ENCODE measurements at places on chromosomes 7 and 10. TPM values are rescaled to one million over a fixed set of nuclear protein-coding genes. Genes with fewer than 3 reads are reported as not detected.

- no peak for DNase-seq
Observed at GRCh38 chr10:101601541-101601940, 13.4 kb downstream of the DPCD start.

DNA sequence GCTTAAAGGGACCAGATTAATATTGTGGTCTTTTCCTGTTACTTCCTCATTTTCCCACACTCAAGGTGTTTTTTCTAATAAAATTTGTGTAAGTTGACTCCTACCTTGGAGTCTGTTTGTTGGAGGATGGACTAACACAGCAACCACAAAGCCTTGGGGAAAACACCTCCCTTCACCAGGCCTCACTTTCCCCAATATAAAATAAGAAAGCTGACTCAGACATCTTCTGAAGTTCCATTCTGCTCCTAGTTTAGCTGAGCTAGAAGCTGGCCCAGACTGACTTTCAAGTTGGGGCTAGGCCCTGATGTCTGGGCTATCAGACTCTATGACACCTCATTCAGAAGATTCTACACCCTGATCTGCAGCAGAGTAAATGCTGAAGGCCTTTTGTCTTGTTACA lies 73.0 kb upstream of the ADRB1 start:
- no peak for DNase-seq

DNA sequence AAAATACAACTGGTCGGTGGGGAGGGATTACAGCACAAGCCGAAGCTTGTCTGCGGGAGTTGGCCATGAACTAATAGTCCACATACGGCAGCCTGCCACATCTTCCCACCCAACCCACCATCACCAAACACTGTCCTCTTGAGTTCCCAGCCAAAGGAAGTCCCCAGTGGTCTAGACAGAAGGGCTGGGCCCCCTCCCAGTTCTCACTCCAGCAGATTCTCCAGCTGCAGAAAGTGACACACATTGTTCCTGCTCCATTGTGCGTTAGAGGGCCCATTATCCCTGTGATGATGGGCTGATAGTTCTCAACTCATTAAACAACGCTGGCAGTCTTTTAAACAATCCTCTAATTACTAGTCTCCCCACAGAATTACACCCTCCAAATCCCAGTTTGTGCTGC lies 148.0 kb downstream of the FGFR2 start:
- no peak for DNase-seq

GRCh38 chr10:63965846-63966245 lies 444.6 kb downstream of the REEP3 start:
- DNase-seq: no peak

- DNase-seq: no peak
Observed at GRCh38 chr10:78475437-78475836, 441.8 kb downstream of the RPS24 start.

DNA sequence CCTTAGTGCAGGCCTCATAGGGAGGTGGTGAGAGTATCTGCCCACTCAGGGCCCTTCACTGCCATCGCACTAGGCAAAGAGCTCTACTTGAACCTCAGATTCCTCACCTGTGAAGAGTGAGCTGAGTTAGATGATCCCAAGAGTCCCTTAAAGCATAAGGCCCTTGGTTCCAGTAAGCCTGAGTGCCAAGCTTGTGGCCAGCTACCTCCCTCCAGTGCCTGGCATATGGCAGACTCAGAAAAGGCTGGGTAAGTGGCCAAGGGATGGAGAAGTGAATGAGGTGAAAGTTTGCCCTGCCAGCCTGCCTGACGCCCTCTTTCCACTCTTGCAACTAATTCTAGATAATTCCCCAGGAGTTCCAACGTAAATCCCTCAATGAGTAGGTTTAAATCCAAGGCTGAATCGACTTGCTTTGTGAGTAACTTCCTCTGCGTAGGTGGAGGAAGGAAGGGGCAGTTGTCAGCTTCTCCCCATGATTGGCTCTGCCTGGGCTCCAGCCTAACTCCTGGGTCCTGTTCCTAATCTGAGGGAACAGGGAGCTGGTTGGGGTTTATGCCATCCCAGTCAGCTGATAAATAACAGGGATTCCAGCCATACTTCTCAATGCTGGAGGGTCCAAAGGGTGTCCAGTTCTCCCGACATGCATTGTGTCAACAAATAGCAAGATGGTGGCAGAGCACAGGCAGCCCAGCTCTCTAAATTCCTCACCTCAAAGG lies 14.2 kb downstream of the DUSP5 start:
- DNase-seq: no peak

GRCh38 chr10:48614481-48615390 lies 9.9 kb upstream of the ARHGAP22 start:
- no peak for DNase-seq

- no peak for DNase-seq
Observed at GRCh38 chr10:63769367-63769766, 248.2 kb downstream of the REEP3 start.

GRCh38 chr7:158529181-158530096 lies 58.2 kb downstream of the PTPRN2 start:
- DNase-seq: no peak

GRCh38 chr7:24499871-24500270 lies 73.4 kb upstream of the PALS2 start:
- DNase-seq: no peak

DNA sequence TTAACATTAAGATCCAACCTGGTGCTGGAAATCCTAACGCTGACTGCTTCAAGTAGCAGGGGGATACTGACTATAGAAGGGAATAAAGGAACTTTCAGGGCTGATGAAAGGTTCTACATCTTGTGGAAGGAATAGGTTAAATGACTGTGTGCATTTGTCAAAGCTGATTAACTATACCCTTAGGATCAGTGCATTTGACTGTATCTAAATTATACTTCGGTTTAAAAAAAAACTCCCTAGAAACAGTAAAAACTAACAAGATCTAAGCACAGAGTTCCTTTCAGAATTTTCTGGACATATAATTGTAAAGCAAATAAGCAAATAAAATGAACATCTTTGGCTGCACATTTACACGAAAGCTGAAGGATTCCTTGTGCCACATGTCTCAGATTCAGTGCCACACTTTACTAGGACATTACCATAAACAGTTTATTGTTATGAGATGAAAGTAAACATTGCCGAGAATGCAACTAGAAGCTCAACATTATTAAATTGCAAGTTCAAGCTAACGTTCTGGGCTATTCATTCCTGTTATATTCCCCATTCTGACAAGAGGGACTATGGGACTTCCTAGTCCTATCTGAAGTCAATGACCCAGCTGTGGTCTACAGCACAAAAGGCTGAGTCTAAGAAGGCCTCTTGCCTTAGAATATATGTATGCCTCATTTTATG lies 20.7 kb downstream of the ANK3 start:
- no peak for DNase-seq

GRCh38 chr7:506921-507622 lies 12.6 kb downstream of the PDGFA start:
- no peak for DNase-seq

DNA sequence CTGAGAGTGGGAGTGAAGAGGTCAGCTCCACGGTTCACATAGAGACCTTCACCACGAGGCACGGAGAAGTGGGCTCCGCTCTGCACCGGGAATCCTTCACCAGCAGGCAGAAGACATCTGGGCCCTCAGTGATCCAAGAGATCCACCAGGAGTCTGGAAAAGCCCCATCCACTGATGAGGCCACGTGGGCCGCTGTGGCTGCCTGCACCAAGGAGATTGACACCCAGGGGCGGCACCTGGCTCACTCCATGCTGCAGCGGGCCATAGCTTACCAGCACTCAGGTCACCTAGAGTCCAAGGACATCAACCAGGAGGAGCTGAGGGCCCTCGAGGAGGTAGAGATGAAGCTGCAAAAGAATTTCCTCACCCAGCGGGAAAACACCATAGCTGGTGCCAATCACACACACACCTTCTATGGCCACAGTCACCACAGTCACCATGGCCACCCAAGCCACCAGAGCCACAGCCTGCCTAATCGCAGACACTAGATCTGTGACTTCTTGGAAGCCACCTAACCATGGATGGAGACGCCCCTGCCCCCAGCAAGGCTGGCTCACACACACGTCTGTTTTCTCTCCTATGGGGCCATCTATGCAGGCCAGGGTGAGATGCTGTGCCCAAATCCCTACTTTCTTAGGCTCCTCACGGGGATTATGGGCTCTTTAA lies 694 bp downstream of the C10orf62 start:
- no peak for DNase-seq

DNA sequence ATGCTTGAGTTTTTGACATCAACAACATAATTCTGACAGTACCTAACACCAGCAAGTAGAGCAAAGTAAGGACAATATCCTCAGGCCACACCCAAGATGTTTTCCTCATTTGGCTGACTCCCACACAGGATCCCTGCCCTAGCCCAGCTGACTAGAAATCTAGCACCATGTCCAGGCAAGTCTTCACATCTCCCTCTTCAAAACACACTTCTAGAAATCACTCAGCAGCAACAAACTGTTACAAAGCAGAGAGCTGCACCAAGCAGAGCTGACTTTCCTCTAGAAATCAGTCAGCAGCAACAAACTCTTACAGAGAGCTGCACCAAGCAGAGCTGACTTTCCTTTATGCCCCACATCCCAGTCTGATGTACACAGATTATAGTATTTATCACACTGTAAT lies 7.7 kb downstream of the TMEM168 start:
- DNase-seq: no peak

- no peak for DNase-seq
Observed at GRCh38 chr7:85688712-85689111, 501.9 kb upstream of the SEMA3D start.

DNA sequence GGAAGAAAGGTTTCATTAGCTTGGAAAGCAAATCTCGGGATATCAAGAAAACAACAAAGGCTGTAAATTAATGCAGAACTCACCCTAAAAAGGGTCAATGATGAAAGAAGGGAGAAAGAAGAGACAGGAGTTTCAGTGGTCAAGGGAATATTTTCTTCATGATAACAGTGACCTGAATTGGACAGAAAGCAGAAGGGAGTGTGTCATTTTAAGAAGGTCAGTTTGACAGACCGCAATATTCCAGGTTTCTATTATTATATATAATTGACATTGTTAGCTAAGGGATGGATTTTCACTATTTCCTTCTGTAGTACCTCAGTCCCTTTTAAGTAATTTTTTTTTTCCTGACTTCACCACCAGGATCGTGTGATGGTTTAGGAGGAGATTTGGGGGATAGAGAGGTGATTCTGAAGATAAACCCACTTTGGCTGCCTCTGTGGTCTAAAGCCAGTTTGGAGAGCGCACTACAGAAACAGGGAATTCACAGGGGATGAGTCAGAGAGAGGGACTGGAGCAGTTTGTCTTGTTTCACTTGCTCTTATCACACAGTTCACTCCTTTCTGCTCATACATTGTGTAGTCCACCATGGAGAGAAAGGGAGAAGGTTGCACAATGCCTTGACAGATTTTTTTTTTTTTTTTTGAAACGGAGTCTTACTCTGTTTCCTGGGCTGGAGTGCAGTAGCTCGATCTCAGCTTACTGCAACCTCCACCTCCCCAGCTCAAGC lies 417.9 kb downstream of the AUTS2 start:
- DNase-seq: no peak

DNA sequence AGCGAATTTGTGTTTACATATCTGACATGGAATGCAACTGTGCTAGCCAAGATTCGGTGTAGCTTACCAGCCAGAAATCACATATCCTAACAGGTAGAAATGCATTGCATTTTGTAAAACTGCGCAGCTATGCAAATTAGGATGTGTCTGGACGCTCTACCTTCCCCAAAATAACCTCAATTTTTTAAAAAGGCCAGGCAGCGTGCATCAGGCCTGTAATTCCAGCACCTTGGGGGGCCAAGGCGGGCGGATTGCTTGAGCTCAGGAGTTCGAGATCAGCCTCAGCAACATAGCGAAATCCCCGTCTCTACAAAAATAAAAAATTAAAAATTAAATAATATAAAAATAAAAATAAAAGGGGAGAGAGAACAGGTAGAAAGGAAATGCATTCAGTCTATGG lies 305.0 kb downstream of the TYW1 start:
- DNase-seq: no peak

DNA sequence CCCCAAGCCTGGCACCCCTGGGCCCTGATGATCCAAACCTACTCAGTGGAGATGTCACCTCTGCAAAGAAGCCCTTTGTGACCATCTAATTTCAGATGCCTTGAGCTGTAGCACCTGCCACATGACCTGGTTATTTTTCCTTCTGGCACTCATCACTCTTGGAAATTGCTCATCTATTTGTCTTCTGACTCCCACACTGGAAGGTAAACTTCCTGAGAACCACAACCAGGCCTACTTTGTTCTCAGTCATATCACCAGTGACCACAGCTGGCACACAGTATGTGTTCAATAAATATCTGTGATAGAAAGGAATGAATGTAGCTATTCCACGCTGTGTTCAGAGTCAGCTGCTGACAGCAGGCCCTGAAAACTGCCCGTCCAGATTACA lies 97.1 kb downstream of the SH3PXD2A start:
- DNase-seq: no peak

GRCh38 chr7:143345428-143345900 lies 17.0 kb downstream of the FAM131B start:
- no peak for DNase-seq

- no peak for DNase-seq
Observed at GRCh38 chr10:44818041-44818649, 93.0 kb upstream of the TMEM72 start.

GRCh38 chr10:117140525-117140902 lies 2.4 kb upstream of the VAX1 start:
- DNase-seq: no peak

DNA sequence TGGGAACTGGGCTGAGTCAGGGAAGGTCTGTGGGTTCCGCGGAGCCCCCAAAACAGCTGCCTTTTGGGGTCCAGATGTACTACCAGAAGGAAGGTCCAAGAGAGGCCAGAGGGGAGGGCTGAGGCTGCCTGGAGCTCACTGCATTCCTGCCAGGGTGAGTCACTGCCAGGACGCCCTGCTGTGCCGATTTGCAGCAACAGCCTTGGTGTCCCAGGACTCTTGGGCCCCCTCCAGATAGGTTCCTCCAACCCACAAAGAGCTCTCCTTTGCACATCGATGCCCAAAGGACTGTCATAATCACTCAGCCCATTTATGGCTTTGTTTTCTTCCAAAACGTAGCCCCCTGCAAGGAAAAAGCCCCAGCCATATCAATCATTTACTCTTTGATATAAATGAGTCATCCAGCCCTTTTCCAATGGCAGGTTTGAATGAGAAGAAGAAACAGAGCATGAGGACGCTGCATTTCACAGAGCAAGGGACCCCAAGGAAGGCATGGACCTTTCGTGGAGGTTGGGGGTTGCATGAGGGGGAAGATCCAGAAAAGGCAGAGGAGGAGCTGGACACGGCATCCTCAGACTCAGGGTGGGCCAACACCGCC lies 32.2 kb upstream of the COL13A1 start:
- DNase-seq: no peak

GRCh38 chr7:141512597-141512996 lies 38.6 kb upstream of the AGK start:
- no peak for DNase-seq

ATOH7 gene
- not detected for total RNA-seq

SVOPL gene
- total RNA-seq: not detected

NRCAM gene
- 6.5 TPM for total RNA-seq

GIMAP2 gene
- total RNA-seq: 44.0 TPM

MAGI2 gene
- total RNA-seq: 11.4 TPM

PRSS58 gene
- total RNA-seq: not detected

NUTM2E gene
- total RNA-seq: 0.65 TPM

MSMB gene
- not detected for total RNA-seq

BLOC1S2 gene
- 29.3 TPM for total RNA-seq

PHYH gene
- total RNA-seq: 45.4 TPM

LSM5 gene
- 11.8 TPM for total RNA-seq

LIPJ gene
- 0.47 TPM for total RNA-seq

GPR15LG gene
- not detected for total RNA-seq

HGF gene
- total RNA-seq: 12.0 TPM

TSC22D4 gene
- total RNA-seq: 21.3 TPM

INTS1 gene
- total RNA-seq: 22.4 TPM

MOGAT3 gene
- total RNA-seq: not detected

PDE1C gene
- 20.6 TPM for total RNA-seq
